Muscle of leg (tissue), 16 donors: ENCODE measurements at places on chromosomes 11 and 22. TPM values are rescaled to one million over a fixed set of nuclear protein-coding genes. Genes with fewer than 3 reads are reported as not detected.
A peak's percentile ranks its signal among the peaks of the same experiment; 100 is the strongest.

DNA sequence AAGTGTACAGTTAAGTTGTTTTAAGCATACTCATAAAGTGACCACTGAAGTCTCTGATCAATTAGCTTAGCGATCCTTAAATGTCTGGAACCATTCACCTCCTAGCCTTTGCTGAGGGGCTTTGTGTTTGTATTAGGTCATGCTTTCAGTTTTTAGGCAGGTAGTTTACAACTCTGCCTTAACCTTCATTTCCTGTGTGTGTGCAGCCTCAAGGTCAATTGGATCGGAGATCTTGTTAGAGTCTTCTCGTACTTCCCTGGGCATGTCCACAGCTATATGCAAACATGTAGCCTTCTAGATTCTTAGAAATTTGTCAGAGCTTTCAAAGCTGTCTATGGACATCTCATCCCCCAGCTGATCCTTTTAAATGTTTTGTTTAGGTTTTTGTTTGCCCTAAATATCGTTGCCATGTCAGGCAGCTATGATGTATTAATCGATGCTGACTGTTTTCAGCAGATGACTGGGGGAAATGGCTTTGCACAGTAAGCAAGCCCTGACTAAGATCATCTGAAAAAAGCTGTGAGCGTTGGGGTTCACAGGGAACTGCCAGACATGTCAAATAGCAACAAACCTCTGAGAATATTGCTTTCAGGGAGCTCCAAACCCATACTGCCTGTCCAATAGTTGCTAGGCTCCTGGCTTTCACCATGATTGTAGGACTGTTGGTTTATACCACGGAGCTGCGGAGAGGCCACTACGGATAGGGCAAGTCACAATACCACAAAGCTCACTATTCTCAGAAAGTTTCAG lies 45.6 kb downstream of the GLYAT start:
- H3K27ac ChIP-seq, result no peak overlapping the region
- H3K27me3 ChIP-seq, result no peaks in the 10 kb centered on the region
- no peak for DNase-seq
- H3K36me3 ChIP-seq, result no peaks in the 10 kb centered on the region
- H3K4me3 ChIP-seq, result no peak overlapping the region

Gene TCN1
- not detected for total RNA-seq

DNA sequence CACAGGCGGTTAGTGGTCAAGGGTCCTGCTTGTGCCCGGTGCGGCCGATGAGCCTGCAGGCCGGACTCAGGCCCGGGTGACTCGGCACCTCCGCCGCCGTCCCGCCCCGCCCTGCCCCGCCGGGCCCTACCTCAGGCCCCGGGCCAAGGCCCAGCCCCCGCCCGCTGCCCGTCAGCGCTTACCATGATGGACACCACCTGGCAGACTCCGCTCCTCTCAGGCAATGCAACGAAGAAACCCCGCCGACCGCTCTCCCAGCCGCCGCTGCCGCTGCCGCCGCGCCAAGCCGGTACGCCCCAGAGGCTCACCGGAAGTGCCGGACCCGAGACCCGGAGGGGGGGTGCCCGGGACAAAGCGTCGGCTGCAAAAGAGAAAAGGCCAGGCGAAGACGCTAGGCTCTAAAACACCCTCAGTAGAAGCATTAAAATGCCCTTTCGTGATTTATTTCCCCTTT lies at the start of gene UFD1:
Gene UFD1, minus strand, starts transcription at position 293 of the 454 bp plus-strand sequence. Its CDS starts 108 bp downstream, at position 185.
- H3K27me3 ChIP-seq, result no peaks in the 10 kb centered on the region
- H3K4me1 ChIP-seq, result peaks cover 12% of the 10 kb centered on the region
- H3K36me3 ChIP-seq, result peaks cover 19% of the 10 kb centered on the region
- DNase-seq, result peak; percentile 88

DNA sequence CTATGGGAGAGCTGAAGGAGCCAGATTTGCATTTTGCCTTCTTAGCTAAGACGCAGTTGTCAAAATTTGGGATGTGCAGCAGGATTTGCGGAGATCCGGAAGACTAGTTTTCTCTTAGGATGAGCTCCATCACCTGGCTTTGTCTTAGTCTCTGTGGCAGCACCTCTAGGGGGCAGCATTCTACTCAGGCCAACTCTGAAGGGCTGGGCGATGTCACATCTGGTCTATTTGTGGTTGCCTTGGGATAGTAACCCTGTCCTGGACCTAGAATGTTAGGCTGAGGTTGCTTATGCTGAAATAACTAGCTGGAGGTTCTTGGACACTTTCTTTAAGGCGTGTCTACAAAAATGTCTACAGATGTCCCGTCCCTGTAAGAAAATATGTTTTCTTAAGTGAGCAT lies 116.2 kb downstream of the FAT3 start:
- no peak overlapping the region for H3K27ac ChIP-seq
- no peaks in the 10 kb centered on the region for H3K36me3 ChIP-seq
- H3K4me1 ChIP-seq, result no peaks in the 10 kb centered on the region

- H3K27ac ChIP-seq, result no peak overlapping the region
- H3K36me3 ChIP-seq, result peaks cover 72% of the 10 kb centered on the region
- DNase-seq, result no peak
- no peak overlapping the region for H3K4me3 ChIP-seq
These were observed 31.5 kb upstream of the PDE2A start for GRCh38 chr11:72705442-72706365.

- H3K4me3 ChIP-seq, result no peak overlapping the region
- H3K4me1 ChIP-seq, result no peaks in the 10 kb centered on the region
- peaks cover 9% of the 10 kb centered on the region for H3K27me3 ChIP-seq
- DNase-seq, result no peak
- no peak overlapping the region for H3K27ac ChIP-seq
These were observed 163.7 kb downstream of the DSCAML1 start for GRCh38 chr11:117633186-117633754.

DNA sequence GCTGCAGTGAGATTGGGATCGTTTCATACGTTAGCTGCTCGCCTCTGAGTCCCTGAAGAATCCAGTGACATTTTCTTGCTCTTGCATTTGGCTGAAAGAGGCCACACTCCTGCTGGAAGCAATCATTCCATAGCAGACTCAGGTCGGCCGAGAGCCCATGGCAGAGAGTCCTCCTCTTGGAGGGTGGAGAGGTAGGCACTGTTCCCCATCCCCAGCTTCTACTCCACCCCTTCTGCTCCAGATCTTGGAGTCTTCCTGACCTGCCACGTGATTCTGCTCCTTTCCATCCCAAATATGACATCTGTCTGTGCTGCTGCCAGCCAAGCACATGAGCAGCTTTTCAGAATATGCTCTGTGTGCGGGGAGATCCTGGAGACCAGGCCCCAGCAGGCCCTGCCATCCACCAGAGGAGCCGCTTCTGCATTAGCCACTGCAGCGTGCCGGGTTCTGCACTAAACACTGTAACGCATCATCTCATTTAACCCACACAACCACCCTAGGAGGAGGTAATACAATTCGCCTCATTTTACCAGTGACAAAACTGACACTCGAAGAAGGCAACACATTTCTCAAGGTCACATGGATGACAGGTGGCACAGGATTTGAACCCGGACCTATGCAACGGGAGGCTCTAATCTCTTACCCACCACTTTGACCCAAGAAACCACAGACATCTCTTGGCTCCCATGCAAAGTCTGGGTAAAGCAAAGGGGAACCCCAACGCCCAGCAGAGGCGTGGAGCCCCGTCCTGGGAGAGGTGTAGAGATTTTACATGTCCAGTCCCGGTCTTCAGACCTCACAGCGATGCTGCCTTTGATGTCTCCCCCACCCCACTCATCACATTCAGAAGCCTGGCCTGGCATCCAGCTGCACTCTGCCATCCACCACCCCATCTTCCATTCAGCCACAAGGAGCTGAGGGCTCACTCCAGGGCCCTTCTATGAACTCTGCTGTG lies 78.8 kb downstream of the FEZ1 start:
- peaks cover 8% of the 10 kb centered on the region for H3K4me1 ChIP-seq
- H3K27me3 ChIP-seq, result no peaks in the 10 kb centered on the region
- H3K27ac ChIP-seq, result no peak overlapping the region
- peaks cover 36% of the 10 kb centered on the region for H3K36me3 ChIP-seq

Gene OR52I2
- total RNA-seq, result not detected

DNA sequence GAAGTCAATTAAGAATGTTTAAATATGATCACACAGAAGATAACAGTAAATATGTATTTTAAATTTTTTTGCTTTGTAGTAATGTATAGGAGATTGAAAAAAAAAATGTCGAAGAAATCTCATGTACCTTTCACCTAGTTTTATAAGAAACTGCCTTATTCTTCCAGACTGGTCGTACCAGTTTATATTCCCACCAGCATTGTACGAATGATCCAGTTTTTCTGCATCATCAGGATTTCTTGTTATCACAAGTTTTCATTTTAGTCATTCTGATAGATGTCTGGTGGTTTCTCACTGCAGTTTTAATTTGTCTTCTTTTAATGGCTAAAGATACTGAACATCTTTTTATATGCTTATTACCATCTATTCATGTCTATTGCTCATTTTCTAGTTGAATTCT lies 101.8 kb upstream of the CTSC start:
- H3K27me3 ChIP-seq, result no peaks in the 10 kb centered on the region
- no peak overlapping the region for H3K4me3 ChIP-seq

- no peak overlapping the region for H3K4me3 ChIP-seq
- H3K27me3 ChIP-seq, result no peaks in the 10 kb centered on the region
- no peak overlapping the region for H3K27ac ChIP-seq
- H3K4me1 ChIP-seq, result peaks cover 39% of the 10 kb centered on the region
- peak; percentile 68 for DNase-seq
- no peaks in the 10 kb centered on the region for H3K36me3 ChIP-seq
These were observed 53.7 kb downstream of the PARVA start for GRCh38 chr11:12430954-12431595.

DNA sequence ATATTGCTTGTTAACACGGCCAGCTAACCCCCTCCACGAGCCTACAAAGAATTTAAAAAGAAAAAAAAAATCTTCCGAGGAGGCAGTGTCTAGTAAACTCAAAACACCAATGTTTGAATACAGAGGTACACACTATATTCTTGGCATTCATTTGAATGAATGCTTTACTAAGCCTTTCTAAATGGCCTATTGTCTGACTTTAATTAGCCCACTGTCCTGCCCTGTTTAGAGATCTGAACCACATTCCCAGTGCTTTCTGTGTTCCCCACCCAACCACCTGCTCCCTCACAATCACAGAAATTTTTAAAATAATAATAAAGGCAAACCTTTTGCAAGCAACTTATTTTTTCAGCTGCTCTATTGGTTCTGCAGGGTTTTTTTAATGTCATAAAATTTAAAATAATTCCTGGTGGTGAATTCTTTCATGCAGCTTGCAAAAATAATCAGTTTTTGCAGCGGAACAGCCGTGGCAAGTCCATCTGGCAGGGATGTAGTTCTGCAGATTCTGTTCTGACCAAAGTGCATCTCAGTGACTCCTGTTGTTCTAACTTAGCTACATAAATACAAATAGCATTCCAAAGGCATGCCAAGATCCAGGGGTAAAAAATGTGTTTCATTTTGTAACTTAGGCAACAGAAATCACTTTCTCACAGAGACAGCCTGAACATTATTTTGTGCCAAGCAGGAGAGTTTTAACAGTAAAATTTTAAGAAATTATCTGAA lies 23.8 kb downstream of the POU2AF2 start:
- no peaks in the 10 kb centered on the region for H3K27me3 ChIP-seq
- no peaks in the 10 kb centered on the region for H3K36me3 ChIP-seq
- no peak overlapping the region for H3K4me3 ChIP-seq
- H3K4me1 ChIP-seq, result peaks cover 16% of the 10 kb centered on the region
- H3K27ac ChIP-seq, result peak overlapping the region; percentile 73

GRCh38 chr11:8721609-8722500 lies 39.3 kb downstream of the RPL27A start:
- H3K4me3 ChIP-seq, result no peak overlapping the region
- peaks cover 43% of the 10 kb centered on the region for H3K36me3 ChIP-seq
- DNase-seq, result peak; percentile 89
- H3K27me3 ChIP-seq, result no peaks in the 10 kb centered on the region
- peak overlapping the region; percentile 92 for H3K27ac ChIP-seq

- peak overlapping the region; percentile 14 for H3K4me3 ChIP-seq
- DNase-seq, result peak; percentile 79
- H3K4me1 ChIP-seq, result peaks cover 34% of the 10 kb centered on the region
- peak overlapping the region; percentile 95 for H3K27ac ChIP-seq
These were observed 41.4 kb upstream of the ZBED5 start for GRCh38 chr11:10899121-10899830.

Gene CRYBB3
- 0.13 TPM for total RNA-seq

Gene OR8G5
- total RNA-seq, result not detected

DNA sequence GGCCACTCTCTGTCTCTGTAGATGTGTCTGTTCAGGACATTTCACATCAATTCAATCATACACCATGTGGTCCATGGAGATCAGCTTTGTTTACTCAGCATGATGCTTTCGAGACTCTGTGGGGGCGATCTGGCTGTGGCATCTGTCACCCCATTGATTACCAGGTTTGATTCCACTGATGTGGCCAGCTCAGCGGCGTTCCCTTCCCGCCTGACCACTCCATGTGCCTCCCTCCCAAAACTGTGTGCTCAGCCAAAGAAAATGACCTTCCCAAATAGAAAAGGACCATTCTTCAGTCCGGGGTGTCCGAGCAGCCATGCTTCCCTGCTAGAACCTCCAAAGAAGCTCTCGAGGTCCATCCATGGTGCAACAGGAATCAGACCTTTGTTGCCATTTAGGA lies 89.1 kb downstream of the BRD1 start:
- H3K27me3 ChIP-seq, result peaks cover 2% of the 10 kb centered on the region
- no peak overlapping the region for H3K27ac ChIP-seq
- no peak overlapping the region for H3K4me3 ChIP-seq
- DNase-seq, result no peak

DNA sequence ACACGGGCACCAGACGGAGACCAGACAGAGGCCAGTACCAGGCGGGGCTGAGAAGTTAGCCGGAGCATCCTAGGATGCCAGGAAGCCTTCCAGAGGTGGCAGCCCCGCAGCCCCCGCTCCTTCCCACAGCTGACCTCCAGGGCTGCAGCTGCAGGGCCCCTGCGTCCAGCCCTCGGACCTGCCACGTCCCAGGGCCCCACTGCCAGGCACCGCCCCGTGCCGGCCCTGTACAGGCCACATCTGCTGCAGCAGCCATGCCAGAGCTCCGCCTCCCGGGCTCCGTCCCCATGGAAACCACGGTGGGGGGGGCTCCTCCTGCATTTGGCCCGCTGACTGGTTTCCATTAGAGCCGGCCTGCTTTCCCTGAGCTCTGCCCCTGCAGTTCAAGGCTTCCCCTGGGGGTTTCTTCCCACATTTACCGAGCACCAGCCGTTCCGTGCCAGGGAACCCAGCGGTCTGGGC lies 62.5 kb upstream of the PPARA start:
- H3K4me1 ChIP-seq, result peaks cover 79% of the 10 kb centered on the region
- peak overlapping the region; percentile 95 for H3K27ac ChIP-seq
- no peaks in the 10 kb centered on the region for H3K27me3 ChIP-seq
- peak; percentile 98 for DNase-seq
- H3K36me3 ChIP-seq, result peaks cover 66% of the 10 kb centered on the region
- H3K4me3 ChIP-seq, result no peak overlapping the region

GRCh38 chr22:40021401-40022000 lies 26.7 kb downstream of the FAM83F start:
- H3K4me1 ChIP-seq, result no peaks in the 10 kb centered on the region
- H3K27me3 ChIP-seq, result peaks cover 12% of the 10 kb centered on the region
- no peak overlapping the region for H3K4me3 ChIP-seq
- no peak for DNase-seq
- no peaks in the 10 kb centered on the region for H3K36me3 ChIP-seq

GRCh38 chr11:46692450-46692849 lies 8.0 kb downstream of the ARHGAP1 start:
- H3K36me3 ChIP-seq, result peaks cover 62% of the 10 kb centered on the region
- no peaks in the 10 kb centered on the region for H3K27me3 ChIP-seq
